ENCODE measurements at places on chromosomes 5 and 9. TPM values are rescaled to one million over a fixed set of nuclear protein-coding genes. Genes with fewer than 3 reads are reported as not detected.

Gene SLC25A48
- total RNA-seq, result not detected

DNA sequence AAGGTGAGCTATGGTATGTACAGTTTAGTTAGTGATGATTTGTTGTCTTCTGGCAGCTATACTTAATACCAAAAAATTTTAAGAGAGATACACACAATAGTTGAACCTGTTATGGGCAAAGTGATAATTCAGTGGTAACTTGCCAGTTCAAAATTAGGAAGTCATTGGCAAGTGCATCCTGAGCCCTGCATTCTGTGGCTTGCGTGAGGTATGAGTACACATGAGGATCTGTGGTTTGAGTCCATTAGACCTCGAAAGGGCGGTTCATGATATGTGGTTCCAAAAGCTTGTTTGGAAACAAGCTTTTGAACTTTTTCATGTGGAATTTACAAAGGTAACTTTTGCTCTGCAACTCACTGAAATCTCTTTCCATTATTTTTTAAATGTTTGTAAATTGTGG lies 47.0 kb downstream of the GPR21 start:
- DNase-seq, result no peak

Gene CTNND2
- total RNA-seq, result 13.9 TPM

Gene STPG3
- not detected for total RNA-seq

- DNase-seq, result no peak
Observed at GRCh38 chr5:150077060-150077459, 9.3 kb downstream of the CSF1R start.

Gene PCDHB10
- 9.3 TPM for total RNA-seq

DNA sequence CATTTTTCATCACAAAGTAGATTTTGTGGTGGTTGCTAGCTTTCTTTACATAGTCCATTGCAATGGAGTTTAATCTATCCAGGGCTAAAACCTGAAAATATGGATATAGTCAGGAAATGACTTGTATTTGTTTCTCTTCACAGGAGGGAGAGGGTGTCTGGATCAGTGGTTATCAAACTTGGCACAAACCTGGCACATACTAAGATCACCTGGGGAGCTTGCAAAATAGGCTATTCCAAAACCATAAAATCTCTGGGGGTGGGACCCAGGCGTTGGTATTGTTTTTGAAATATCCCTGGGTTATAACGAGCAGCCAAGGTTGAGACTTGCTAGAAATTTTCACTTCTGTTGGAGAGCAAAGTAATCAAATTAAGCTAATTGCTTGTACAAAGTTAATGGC lies 179.9 kb downstream of the PCSK1 start:
- no peak for DNase-seq

Data from neural progenitor cell (in vitro differentiated cells).